ACHN (cell line): ENCODE measurements at places on chromosomes 11 and 22.

- no peak for DNase-seq
Observed at GRCh38 chr22:25555586-25555985, 8.9 kb upstream of the GRK3 start.

- no peak for DNase-seq
Observed at GRCh38 chr11:26851696-26852095, 129.8 kb upstream of the SLC5A12 start.

DNA sequence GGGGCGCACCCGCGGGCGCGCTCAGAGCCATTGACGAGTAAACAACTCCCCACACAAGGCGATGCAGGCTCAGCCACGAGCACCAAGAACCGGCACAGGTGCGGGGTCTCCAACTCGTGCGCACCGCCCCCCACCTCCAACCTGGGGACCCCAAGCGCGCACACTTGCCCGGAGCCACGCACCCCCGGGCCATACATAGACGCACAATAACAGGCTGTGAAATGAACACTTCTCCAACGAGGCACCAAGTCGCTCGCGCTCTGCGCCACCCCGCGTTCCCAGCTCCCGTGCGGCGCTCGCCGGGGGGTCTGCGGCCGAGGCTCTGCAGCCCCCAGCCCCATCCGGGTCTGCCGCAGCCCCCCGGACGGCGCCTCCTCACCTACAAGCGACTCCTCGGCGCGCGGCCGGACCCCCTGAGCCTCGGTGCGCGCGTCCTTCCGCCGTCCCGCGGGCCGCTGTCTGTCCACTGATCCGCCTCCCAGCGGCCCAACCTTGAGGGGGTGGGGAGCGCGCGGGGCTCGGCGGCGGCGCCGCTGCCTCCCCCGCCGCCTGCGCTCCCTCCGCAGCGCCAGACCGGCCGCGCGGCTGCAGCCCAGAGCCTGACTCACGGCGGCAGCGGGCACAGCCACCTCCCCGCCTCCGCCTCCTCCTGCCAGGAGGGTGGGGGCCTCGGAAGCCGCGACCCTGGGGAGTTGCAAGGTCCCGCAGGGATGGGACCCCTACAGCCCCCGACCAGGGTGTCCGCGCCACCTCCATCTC is 1.6 kb downstream of the IFITM10 start:
- DNase-seq, result peak; percentile 19

DNA sequence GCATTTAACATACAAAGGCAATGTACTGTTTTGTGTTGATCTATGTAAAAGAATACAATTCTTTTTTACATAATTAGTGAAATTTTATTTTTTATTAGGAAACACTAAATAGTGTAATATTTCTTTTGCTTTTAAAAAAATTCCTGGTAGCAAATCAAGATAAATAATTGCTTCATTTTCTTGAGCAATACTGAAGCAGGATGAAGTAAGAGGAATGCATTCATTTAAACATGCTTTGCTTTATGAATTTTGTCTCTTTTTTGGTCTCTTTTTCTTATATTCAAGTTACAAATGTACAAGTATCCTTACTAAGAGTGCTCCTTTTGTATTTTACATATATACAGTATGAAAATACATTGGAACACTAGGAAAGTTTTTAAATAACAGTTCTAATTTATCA is 144.4 kb upstream of the TEAD1 start:
- DNase-seq, result no peak

DNA sequence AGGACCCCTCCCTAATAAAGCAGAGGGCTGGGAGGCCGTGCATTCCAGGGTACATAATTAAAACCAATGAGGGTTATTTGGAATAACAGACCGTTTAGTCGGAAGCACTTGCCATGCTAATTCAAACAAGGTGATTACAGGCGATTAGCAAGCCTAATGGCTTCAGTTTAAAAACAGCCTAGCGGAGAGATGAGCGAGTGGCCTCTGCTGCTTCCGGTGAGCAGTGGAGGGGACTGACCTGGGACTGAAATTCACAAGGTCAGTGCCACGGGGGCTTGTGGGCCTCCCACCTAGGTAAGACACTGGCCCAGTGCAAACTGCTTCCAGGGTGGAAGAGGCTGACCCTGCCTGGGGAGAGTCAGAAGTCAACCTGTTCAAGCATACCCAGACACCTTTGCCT is 56.8 kb upstream of the ALX4 start:
- DNase-seq, result no peak
